NCI-H1092 treated with DMSO at 0.1 percent for 48 hours (cell line): ENCODE measurements at places on chromosomes 13 and 19.
A peak's percentile ranks its signal among the peaks of the same experiment; 100 is the strongest.

DNA sequence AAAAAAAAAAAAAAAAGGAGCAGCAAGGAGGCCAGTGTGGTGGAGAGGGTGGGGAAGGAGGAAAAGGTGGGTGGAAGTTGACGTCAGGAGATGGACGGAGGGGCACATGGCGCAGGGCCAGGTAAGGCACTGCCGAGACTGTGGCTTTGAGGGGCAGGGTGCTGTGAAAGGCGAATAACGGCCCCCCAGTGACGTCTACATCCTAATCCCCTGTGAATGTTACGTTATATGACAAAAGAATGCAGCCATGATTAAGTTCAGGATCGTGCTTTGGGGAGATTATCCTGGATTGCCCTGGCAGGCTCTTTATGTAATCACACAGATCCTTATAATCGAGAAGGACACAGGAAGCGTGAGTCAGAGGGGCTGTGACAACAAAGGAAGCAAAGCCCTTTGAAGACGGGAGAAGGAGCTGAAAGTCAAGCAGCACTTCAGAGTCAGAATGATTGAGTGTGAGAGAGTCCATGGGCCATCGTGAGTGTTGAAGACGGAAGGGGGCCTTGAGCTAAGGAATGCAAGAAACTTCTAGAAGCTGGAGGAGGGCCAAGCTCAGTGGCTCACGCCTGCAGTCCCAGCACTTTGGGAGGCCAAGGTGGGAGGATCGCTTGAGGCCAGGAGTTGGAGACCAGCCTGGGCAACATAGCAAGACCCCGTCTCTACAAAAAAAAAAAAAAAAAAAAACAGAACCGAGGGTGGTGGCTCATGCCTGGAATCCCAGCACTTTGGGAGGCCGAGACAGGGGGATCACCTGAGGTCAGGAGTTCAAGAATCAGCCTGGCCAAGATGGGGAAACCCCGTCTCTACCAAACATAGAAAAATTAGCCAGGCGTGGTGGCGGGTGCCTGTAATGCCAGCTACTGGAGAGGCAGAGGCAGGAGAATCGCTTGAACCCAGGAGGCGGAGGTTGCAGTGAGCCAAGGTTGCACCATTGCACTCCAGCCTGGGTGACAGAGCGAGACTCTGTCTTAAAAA lies 13.8 kb upstream of the CEACAM16 start:
- no peak for DNase-seq

GRCh38 chr13:45325806-45326205 lies 15.2 kb downstream of the TPT1 start:
- DNase-seq, result no peak

DNA sequence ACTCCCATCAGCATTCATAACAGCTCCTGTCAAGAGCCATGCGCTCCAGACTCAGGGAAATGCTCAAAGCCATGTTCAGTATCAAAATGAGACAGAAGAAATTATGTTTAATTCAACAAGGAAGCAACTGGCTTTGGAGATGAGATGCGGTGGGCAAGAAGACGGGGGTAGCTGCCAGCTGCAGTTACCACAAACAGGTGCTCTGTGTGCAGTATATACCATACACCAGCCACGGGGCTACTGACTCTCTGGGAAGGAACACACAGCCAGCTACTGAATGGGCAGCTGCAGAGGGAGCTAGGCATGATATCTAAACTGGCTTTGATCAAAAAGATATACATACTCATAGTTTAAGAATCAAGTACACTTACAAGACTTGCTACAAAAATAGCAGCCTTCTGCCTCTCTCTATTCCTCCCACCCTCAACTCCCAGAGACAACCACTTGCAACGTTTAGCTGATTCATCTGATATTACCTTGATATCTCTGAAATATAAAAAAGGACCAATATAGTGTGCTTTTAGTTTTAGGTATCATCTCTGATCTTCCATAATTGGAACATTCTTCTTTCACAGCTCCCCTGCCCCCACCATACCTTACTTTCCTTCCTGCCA lies 593.0 kb downstream of the UQCRFS1 start:
- DNase-seq, result no peak

GRCh38 chr19:54248016-54248601 lies 5.5 kb upstream of the LILRA6 start:
- DNase-seq, result no peak

GRCh38 chr13:46324976-46325375 lies 62.1 kb downstream of the RUBCNL start:
- DNase-seq, result no peak

GRCh38 chr13:59391696-59392095 lies 772.0 kb downstream of the DIAPH3 start:
- DNase-seq, result peak; percentile 81

- peak; percentile 63 for DNase-seq
Measured at GRCh38 chr13:71240911-71241310, 626.1 kb downstream of the DACH1 start.

DNA sequence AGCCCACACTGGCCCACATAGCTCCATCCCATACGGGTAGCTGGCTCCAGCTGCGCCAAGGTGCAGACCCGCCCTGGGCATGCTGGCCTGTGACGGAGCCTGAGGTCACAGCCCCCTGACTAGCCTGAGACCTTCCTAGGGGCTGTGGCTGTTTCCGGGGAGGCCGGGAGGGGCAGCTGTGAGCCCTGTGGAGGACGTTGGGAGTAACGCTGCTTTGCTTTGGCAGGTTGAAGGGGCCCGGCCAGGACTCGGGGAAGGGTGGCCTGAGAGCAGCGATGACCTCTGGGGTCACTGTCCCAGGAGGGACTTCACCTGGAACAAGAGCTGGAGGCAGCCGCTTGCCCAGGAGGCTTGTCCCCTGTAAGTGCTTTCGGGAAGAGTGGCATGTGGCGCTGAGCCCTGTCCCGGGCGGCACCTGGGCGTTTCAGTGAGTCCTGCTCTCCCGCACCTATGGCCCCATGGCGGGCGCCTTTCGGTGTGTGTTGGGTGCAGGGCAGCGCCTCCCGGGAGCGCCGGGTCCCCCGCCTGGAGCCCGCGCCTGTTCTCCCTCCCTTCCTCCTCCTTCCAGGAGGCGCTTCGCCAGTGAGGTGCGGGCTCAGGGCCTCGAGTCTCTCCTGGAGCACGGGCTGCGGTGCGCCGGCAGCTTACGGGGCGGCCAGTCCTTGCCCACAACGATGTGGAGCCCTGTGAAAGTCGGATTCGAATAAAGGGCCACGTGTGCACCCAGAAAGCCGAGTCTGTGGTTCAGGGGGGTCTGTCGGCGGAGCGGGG lies 1.1 kb upstream of the FAM174C start:
- no peak for DNase-seq

DNA sequence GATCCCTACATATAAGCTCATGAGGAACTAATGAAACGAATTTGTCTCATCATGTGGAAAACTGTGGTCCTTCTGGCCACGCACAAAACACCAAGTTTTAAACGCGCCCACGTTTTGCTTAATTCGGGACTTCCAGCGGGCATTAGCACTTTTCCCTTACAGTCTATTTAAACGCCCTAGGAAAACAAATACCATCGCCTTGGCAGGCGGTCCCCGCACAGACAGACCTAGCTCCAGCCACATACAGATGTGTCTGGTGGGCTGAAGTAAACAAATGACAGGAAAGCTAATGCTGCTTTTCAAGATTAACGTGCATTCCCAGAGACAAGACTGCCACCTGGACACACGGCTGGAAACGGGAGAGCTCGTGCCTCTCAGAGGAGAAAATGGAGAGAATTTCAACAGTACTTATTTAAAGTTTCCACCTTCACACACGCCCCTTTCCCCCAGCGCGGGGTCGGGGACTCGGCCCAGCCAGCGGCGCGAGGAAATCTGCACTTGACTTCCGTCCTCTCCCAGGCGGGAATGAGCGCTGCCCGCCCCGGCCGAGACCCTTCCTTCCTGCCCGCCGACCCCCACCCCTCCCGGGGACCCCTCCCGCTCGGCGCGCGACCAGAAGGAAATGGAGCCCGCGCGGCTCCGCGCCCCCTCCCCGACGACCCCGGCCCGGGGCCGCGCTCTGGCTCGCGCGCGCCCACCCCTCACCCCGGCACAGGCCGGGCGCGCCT lies 931 bp downstream of the USP12 start:
- DNase-seq, result peak; percentile 73

GRCh38 chr13:20159646-20160305 lies 1.1 kb downstream of the GJA3 start:
- DNase-seq, result no peak

DNA sequence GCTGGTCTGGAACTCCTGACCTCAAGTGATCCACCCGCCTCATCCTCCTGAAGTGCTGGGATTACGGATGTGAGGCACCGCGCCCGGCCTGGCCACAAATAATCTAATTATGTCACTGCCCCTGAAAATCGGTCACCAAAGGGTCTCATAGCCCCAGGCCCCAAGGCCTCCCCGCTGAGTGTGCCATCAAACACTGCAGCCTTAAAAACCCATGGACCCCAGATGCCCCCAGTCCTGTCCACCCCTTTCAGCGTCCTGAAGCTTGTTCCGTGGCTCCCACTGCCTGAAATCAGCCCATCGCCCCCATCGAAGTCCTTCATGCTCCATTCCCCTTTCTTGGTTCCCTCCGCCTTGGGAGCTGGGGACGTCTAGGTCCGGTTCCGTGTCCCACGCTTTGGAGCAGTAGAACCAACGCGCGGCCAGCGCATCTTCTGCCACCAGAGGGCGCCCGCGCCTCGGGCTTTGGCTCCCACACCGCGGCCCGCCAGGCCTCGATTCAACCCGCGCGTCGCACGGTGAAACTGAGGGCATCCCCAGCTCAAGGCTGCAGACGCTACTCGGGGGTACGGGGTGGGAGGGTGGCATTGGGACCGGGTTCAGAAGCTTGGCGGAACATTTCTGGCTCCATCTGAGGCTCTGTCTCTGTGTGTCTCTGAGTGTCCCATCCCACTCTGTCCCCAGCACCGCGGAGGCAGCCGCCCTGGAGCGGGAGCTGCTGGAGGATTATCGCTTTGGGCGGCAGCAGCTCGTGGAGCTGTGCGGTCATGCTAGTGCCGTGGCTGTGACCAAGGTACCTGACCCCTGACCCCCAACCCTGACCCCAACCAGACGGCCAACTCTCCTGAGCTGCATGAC lies 3.5 kb downstream of the YJEFN3 start:
- DNase-seq, result peak; percentile 27

DNA sequence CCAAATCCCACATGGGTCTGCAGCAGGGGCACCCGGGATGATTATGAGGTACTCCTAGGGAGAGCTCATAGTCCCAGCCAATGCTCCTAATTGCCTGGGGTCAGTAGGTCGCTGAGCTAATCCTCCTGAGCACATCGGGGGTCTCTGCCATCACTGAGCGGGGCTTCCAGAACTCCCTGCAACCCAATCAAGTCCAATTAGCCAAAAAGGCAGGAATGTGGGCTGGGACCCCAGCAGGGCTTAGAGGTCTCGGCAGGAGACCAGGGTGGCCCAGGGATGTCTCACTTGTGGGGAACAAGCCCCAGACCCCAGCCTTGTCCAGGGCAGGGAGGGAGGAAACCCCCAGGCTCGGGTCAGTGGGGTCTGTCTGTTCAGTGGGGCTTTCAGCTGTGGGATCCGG lies 17.1 kb upstream of the CPAMD8 start:
- DNase-seq, result no peak

GRCh38 chr13:43433691-43434141 lies 353.1 kb downstream of the ENOX1 start:
- no peak for DNase-seq

GRCh38 chr13:46378411-46378810 lies 8.6 kb downstream of the RUBCNL start:
- no peak for DNase-seq

DNA sequence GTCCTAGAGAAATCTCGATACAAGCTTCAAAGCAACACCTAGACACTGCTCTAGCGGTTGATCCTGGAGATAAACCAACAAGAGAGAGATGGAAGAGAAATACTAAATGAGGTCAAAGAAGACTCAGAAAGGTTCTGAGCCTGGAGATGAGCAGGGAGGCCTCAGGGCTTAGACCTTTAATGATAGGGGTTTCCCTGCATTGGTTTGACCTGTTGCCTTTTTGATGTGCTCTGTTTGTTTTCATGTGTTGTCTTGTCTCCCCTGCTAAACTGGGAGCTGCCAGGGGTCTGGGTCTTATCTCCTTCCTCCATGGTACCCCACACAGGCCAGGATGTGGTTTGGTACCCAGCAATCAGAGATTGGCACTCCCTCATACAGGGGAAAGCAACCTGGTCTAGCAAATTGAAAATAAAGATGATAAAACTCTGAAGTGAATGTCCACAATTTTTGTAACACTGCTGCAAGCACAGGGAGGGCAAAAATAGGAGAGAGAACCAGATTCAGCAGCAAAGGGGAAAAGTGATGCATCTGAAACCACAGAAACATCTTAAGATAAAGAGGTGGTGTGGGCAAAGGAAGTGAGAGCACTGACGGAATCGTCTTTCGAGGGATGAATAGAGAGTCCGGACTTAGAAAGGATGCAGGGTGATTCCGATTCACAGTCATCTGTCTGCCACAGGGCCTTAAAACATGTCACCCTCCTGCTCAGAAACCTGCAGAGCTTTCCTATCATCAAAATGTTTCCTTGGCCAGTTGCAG lies 3.5 kb downstream of the FFAR2 start:
- DNase-seq, result no peak

DNA sequence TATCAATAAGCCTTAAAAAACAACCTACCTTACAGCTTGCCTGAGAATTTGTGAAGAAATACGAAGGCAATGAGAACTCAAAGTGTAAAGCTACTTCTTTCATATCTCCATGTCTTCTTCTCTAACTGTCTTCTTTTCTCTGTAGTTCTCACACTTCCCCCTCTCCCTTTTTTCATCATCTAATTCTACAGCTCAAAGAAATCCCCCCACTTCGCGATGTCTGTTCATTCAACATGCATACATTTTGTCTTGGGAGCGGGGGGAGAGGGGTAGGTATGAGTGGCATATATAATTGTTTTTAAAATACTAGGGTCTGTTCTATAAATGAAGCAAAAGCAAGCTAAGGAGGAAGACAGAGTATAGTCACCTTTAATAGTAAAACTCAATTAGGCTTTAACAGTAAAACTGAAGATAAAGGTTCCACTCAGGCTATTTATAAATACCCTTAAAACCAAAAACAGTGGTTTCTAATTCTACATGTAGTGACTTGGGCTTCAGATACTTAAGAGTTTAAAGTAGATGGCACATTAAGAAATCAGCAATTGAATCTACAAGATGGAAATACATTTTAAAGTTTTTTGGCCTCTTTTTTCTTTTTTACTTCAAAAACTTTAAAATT lies 106.9 kb downstream of the KLF12 start:
- DNase-seq, result no peak
